ENCODE measurements at places on chromosomes 2 and 18.
A peak's percentile ranks its signal among the peaks of the same experiment; 100 is the strongest.

- DNase-seq = no peak
These were observed 49.3 kb upstream of the FOSL2 start for GRCh38 chr2:28343184-28343942.

- no peak for DNase-seq
These were observed 185.8 kb upstream of the ID2 start for GRCh38 chr2:8496079-8496478.

DNA sequence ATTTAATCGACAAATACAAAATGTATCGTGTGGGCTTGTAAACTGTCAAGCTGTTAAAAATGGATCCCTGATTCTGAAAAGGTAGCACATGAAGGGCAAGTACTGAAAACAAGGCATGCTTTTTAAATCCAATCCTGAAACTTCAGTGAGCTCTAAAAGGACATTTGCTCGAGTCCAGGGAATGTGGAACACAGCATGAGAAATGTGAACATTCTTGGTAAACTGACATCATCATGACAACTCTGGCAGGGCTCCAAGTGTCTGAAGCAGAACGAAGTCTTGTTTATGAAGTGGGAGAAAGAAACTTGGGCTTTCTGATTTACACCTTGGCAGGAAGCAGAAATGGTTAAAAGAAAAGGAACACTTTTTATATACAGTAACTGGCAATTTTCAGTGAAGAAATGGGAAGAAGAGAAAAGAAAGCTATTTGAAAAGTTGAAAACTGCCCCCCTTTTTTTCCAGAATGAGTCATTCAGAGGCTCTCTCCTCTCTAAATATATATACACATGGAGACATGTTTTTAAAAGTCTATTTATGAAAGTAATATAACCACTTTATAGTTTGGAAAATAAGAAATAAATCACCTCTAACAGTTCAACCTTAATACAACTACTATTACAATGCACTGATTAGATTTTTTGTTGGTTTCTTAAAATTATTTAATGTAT is 120.8 kb downstream of the GAREM1 start:
- DNase-seq = peak; percentile 51

GRCh38 chr2:3214806-3215404 is 162.7 kb downstream of the EIPR1 start:
- DNase-seq = no peak

DNA sequence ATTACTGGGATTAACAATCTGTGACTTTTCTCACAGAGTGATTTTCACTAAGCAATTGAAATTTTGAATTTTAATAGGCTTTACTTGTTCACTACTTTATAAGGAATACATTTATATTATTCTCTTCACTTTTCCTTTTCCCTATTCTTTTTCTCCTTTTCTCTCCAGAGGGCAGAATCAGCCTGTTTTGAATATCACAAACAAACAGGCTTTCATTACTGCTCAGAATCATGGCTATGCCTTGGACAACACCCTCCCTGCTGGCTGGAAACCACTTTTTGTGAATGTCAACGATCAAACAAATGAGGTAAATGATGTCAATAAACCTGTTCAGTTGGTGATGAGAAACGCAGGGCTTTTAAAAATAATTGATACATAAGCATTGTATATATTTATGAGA is 35.3 kb downstream of the CPS1 start:
- DNase-seq = no peak

DNA sequence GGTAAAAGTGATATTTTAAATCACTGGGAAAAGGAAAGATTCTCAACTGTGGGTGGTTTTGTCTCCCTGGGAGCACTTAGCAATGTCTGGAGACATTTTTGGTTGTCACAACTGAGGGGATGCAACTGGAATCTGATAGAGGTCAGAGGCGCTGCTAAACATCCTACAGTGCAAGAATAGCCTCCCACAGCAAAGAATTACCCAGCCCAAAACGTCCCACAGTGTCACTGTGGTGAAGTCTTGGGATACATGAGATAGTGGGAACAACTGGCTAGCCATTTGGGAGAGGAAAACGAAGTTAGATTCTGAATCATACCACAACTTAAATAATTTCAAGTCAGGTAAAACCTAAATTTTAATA is 36.4 kb upstream of the NT5DC4 start:
- DNase-seq = no peak
